ENCODE measurements at places on chromosomes 1 and 21. TPM values are rescaled to one million over a fixed set of nuclear protein-coding genes. Genes with fewer than 3 reads are reported as not detected.

DNA sequence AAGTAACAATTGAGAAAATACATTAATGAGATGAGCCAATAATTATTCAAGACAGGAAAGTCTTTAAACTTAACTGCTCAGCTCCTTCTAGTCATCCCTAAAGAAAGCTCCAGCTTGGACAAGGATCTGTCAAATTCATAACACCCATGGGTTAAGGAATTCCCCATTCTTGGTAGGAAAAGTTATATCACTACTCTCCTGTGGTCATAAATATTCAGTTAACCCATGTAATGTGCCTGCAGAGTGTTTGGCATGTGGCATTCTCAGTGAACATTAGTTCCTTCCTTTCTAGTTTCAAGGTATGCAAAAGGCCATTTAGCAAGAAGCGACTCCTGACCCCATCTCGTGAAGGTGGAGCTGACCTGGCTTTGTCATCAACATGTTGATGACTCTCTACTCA lies 76.7 kb upstream of the VCAM1 start:
- no peak for DNase-seq

Gene PHC2
- 139 TPM for total RNA-seq

DNA sequence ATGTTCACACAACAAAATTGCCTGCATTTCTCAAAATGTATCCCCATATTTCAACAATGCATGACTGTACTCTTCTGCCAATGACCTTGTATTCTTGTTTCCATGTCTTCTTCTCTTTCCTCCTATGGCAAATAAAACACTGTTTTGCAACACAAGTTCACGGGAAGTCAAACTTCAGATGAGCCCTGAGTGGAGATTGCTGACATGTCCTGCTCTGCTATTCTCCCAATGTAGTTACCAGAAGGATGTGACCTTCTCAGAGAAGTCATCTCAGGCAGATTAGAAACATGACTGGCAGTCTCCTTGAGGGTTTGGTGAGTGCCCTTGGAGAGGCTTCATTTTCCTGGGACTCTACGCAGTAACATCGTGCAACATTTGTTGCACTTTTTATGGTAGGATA lies 15.6 kb downstream of the FCGR2B start:
- no peak for DNase-seq

- DNase-seq, result no peak
Observed at GRCh38 chr1:243562473-243562872, 287.6 kb downstream of the AKT3 start.

Gene KIF14
- total RNA-seq, result 0.27 TPM

DNA sequence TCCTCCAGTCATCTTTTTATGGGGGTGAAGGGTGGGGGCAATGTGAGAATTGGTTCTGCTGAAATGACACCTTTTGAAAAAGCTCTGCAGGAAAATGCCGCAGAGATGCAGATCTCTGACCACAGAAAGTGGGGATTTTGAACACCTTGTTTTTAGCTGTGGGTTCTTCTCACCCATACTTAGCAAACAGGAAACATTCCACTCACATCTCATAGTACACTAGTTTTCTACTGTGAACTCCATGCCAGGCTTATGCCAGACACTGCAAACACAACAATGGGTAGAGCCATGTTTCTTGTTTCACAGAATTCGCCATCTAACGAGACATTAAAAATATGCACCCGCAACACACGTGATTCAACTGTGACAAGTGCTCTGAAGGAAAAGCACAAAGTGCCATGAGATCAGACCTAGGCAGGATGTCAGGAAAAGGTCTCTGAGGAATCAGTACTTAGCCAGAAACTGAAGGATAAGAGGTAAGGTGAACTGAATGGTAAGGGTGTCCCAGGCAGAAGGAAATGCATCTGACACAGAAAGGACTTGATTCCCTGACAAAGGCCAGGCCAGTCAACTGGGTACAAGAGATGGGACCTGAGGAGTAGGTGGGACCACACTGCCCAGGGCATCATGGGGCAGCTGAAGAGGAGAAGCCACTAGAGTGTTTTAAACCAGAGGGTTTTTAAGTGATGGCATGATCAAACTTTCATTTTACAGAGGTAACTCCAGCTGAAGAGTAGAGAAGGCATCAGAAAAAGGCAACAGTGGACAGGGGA lies 83.8 kb upstream of the JAK1 start:
- no peak for DNase-seq

- DNase-seq, result no peak
Observed at GRCh38 chr1:245858022-245858721, 648.9 kb downstream of the SMYD3 start.

DNA sequence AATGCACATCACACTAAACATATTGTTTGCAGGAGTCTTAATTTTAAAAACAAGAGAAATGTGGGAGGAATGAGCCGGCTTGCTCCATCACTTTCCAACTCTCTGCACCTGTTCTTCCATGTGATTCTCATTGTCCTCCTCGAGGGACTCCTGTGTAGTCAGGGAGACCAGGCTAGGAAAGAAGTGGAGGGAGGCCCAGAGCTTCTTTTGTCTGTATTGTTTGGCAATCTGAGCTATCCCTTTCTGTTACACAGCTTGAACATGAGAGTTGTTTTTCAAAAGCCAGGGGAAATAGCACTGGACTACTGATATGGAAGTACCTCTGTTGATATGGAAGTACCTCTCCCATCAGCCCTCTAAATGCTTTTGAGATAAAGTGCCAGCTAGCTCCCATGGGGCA lies 18.8 kb upstream of the LRRC8D start:
- DNase-seq, result no peak

Gene DFFA
- 28.3 TPM for total RNA-seq

- DNase-seq, result no peak
Observed at GRCh38 chr1:119655154-119655553, 7.1 kb upstream of the ZNF697 start.

- no peak for DNase-seq
Observed at GRCh38 chr1:150548632-150549495, at the start of gene ADAMTSL4. TSS of gene ADAMTSL4 (plus strand) at chr1:150549408. CDS start at chr1:150552289, 2,881 bp downstream.

- no peak for DNase-seq
Observed at GRCh38 chr1:7010534-7011200, 225.4 kb downstream of the CAMTA1 start.

DNA sequence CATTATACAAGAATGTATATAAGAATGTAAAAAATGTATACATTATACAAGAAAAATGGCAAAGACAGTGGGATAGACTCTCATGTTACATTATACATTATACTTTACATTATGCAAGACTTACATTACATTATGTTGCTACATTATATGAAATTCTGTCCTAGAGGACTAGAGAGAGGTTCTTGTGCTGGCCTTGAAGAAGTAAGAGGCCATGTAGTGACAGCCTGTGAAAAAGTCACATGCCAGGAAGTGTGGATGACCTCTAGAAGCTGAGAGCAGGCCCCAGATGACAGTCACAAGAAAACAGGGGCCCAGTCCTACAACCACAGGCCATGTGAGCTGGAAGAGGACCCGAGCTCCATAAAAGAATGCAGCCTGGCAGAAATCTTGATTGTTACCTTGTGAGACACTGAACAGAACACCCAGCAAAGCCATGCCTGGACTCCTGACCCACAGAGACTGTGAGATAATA lies 30.5 kb upstream of the AHCYL1 start:
- DNase-seq, result no peak

- DNase-seq, result peak; percentile 95
Observed at GRCh38 chr1:61184040-61184713, 101.8 kb downstream of the NFIA start.

DNA sequence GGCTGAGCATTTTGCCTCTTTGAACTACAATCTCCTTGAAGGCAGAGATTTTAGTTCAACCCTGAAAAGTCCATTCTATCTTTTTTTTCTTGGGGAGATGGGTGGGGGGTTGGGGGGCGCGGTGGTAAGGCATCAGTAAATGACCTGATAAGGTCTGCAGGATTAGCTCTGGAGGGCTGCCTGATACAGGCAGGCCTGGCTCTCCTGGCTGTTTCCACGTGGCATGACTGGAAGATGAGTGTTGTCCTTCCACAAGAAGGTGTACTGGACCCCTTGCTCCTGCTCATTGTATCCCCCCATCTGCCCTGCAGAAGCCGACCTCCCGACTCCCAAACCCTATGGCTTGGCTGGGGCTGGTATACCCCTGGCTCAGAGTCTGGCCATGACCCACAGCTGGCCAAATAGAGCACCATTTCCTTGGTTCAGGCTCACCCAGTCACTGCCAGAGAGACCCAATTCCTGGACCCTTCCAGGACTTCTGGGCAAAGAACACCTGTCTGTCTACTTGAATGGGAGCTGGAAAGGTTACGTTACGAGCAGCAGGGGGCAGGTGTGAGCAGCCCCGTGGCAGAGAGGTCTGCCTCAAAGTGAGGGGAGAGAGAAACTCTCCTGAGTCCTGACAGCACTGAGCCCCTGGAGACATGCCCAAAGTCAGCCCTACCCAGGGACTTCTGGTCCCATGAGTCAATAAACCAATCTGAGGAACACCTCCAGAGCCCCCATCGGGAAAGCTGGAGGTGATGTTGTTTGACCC lies 17.0 kb downstream of the DHRS3 start:
- no peak for DNase-seq

DNA sequence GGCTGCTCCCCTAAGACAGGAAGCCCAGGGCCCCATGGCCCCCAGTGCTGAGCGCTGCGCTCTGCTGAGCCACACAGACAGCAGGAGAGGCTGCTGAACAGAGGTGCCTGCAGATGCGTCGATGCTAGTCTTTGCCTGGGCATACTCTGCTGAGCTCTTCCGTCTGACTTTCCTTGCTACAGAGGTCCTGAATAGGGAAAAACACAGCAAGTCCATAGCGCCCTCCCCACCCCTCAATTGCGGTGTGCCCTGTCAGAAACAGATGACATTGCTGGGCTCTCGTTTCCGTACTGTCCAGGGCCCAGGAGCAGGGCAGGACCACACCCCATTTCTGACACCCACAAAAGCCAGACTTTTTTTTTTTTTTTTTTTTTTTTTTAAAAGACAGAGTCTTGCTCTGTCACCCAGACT lies 252.5 kb downstream of the SDCCAG8 start:
- DNase-seq, result no peak

DNA sequence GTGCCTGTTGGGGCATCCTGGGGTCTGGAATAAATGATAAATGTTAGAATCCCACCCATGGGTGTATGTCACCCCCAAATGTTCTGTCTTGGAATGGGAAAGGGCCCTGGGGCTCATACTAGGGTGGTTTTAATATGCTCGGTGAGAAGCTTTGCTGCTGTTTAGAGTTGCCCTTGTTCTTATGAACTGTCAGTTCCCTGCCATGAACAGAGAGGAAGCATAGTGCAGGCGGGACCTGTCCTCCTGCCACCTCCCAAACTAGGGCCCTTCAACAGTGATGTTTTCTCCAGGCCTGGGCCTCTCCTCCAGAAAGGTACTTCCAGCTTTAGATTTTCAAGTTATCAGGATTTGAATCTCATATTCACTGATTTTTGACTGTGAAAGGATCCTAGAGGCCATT lies 80.7 kb upstream of the COA6 start:
- DNase-seq, result no peak

Gene RBM11
- total RNA-seq, result 1.2 TPM

Gene SPATA21
- not detected for total RNA-seq

Gene HTR6
- not detected for total RNA-seq

GRCh38 chr21:46357684-46358425 lies 33.9 kb downstream of the PCNT start:
- DNase-seq, result no peak

DNA sequence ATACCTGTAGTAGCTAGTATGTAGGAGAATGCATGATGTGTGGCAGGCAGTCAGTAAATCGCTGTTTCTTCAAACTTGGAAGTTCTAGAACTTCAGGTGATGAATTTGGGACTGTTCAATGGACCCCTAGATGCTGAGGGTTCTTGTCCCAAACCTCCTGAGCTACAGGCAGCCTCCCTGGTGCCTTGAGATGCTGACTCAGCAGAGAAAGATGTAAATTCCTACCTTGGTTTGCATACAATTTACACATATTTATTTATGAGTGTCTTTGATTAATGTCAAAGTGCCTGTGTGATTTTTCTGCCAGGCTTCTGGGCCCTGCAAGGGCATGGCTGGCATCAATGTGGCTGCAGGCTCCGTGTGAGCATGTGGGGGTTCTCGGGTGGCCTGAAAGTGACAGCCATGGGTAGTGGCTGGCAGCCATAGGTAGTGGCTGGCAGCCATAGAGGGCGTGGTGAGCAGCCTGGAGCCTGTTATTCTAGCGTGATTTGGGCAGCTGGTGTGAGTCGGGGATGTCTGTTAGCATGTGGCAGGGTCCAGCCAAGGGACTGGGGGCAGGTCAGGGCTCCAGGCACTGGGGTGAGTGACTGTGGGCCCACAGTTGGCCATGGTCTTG lies 13.2 kb upstream of the POU3F1 start:
- DNase-seq, result no peak

Gene MYOG
- total RNA-seq, result not detected

Gene STRIP1
- total RNA-seq, result 19.0 TPM

GRCh38 chr1:97660431-97661105 lies 260.3 kb downstream of the DPYD start:
- no peak for DNase-seq

DNA sequence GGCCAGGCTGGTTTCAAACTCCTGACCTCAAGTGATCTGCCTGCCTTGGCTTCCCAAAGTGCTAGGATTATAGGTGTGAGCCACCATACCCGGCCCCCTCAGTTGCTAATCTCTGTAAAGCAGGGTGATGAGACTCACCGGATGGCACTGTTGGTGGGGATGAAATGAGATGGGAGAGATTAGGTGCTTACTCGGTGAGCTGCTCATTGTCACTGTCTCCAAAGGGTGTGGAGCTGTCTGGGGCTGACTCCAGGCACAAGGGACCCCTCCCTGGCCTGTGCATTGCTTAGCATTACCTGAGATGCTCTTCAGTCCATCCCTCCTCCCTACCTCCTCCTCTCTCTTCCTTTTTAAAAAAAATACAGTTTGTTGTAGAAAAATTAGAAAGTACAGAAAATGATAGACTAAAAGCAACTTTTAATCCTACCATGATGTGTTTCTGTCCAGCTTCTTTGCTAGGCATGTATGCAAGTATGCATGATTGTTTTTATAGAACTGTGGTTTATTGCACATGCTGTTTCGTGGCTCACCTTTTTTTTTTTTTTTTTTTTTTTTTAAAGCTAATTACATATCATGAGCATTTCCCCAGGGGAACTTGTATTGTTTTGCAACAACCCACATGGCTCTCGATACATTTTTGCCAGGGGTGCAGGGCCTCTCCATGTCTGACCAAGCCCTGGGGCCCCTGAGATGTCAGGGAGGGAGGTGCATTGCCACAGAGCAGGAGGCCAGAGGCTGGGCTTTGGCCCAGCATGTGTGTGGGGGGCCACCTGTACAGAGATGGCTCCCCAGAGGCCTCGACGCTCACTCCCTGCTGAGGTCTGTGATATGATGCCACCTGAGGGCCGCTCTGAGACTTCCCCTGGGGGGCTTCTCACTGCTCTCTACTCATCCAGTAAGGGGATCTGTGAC lies 55.4 kb downstream of the ARHGEF10L start:
- no peak for DNase-seq

- no peak for DNase-seq
Observed at GRCh38 chr1:85244271-85245061, 15.0 kb downstream of the C1orf52 start.

DNA sequence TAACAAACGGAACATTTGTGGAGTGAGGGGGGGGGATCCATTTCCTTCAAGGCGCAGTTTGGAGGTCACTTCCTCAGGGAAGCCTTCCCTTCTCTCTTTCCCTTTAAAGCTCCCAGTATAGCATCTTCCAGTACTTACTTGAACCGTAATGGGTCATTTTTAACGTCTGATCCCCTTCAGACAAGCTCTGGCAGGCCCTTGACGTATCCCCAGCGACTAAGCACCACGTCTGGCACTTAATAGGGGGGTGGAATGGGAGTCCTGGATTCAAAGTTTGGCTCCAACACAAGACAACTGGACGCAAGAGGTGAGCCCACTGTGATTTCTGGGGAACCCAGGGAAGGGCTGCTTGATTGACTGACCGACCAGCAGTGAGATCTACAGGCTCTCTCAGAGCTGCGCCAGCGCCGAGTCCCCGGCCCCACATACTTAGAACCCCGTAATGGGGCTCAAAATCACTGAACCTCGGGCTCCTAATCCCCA lies 441 bp downstream of the YARS1 start:
- no peak for DNase-seq

Gene IFI44
- 13.0 TPM for total RNA-seq

All from left cardiac atrium (tissue), 4 donors.